ENCODE measurements at places on chromosomes 6 and 20.

DNA sequence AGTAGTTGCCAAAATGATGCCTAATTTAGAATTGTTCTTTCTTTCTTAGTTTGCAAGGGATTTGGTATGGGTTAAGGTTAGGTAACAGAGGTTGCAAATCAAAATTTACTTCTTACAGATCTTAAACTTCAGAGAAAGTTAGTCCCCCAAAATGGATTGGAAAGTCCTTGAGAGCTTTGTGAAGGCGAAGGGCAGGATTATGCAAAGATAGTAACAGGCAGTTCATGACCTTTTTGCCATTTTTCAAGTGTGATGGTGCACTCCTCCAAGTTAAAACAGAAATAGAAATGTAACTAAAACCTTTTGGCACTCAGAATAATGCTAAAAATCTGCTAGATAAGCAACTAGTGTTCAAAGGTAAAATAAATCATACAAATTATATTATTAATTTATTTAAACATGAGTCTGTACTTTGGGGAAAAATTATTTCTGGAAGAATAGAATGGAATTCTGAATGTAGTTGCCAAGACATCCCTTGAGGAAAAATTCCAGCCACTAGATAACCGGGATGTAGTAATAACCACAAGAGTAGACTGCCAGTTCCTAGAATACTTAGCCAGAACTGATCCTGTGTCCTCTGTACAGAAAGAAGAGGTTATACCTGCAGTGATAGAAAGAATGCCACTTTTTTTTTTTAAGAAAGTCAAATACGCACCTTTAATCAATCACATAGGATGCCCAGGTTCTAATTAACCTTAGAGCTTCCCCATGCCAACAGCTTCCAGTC lies 31.8 kb upstream of the DAAM2 start:
- DNase-seq, result no peak

- peak; percentile 11 for DNase-seq
Observed at GRCh38 chr6:28336284-28337120, 554 bp upstream of the ZSCAN31 start.

GRCh38 chr6:20415712-20416454 lies 14.2 kb downstream of the E2F3 start:
- no peak for DNase-seq

DNA sequence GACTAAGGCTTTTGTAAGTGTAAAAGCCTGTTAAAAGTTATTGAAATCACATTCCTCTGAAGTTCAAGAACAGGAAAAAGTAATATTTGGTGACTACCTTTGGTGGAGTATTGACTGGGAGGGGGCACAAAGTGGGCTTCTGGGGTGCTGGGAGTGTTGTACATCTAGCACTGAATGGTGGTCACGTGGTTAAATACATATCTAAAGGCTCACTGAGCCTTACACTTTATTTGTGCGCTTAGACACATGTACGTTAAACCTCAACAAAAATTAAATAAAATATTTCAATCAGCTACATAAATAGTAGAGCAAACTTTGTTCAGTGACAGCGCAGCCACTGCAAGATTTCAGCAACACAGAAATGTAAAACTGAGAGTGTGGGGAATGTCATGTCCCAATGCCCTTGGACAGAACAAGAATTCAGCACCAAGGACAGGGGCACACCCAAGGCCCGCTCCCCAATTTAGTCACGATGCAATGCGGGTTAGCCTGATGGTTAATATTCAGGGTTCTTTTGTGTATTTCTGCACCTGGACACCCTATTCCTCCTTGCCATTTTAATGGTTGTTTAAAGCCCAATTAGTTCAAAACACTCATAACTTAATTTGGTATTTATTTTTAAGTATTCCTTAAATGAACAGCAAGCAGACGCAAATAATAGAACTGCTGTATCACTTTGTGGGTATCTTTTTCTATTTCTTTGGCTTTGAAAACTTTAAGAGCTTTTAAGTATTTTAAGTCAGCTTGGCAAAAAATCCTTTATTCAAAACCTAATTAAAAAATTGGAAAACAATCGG lies 37.4 kb downstream of the ANGPT4 start:
- peak; percentile 12 for DNase-seq

- no peak for DNase-seq
Observed at GRCh38 chr6:146545581-146545980, 1.9 kb downstream of the RAB32 start.

DNA sequence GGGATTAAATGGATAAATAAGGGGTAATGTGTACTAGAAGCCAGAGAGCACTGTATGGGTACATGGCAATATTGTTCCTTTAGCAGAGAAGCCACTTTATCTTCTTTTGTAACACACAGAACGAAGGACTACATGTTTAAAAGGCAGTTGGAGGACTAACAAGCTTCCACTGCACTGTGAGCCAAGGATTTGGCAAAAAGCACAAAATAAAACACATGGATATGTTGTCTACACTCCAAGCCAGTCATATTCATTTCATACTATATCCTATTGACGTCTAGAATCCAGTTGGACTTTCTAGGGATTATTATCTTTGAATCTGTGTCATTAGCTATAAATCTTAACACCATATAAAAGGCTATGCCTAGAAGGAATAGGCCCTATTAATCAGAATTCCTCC lies 3.0 kb downstream of the SLC18B1 start:
- DNase-seq, result no peak

- peak; percentile 58 for DNase-seq
Observed at GRCh38 chr20:33791959-33792597, 19.1 kb upstream of the CHMP4B start.

- DNase-seq, result no peak
Observed at GRCh38 chr6:38755874-38756273, 40.8 kb downstream of the DNAH8 start.

GRCh38 chr6:163415620-163416556 lies 1.4 kb downstream of the QKI start:
- peak; percentile 37 for DNase-seq

DNA sequence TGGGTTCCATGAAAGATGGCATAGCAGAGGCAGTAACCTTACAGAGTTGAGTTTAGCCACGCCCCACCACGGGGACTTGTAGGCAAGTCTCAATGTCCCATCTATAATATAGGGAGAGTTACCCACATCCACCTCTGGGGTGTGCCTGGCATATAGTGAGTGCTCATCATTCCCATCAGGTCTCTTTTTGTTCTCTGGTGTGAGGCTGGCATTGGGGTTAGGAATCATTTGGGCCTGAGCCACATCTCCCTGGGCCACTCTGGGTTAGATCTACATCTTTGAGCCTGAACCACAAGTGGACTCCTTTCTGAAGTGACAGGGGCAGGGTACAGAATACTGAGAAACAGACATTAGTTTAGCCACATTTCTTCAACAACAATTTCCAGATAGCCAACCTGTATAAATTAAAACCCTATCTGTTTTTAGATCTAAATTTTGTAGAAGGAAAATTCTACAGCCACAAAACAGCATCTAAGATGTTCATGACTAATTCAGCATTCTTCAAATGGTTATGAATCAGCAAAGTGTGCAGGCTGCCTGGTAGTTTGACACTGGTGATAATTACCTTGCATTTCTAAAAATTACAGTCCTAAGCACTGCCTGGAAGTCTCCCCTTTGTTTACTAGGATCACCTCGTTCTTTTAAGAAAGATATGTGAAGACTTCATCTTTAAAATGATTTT lies 20.1 kb downstream of the RNF24 start:
- no peak for DNase-seq

DNA sequence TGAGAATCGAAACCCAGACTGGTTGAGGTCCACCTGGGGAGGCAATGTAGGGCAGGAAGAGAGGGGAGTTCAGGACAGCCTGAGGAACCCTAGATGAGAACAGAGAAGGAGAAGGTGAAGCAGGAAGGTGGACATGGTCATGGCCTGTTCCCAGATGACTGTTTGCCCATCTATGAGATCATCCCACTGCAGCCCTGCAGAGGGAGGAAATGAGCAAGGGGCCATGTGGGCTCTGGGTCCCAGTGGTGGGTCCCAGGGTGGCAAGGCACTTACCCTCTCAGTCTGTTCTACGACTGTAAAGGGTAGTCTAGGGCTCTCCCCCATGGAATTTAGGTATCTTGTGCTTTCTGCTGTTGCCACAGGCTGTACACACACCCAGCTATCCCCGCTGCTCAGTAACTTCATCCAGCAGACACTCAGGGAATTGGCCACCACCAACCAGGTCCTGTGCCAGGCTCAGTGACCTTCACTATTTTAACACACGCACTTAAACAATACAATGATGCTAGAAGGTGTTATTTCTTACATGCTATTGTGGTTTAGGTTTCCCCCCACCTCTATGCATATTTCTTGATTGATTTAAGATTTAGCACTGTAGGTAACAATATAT lies 89.8 kb downstream of the TOX2 start:
- no peak for DNase-seq

GRCh38 chr6:134307870-134308269 lies 10.0 kb downstream of the SGK1 start:
- no peak for DNase-seq

DNA sequence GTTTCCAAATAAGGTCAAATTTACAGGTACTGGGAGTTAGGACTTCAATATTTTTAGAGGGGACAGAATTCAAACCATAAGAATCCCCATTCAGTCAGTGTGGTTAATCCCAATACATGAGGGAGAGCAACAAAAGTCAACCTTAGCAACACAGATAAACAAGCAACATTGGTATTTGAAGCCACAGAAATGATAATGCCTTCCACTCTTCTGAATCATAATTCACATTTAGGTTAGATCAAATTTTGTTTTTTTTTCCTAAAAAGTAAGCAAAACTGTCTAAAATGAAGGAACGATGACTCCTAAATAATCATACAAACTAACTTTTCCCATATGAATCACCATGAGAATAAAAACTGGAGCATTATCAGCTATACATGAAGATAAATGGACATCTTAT lies 246.0 kb upstream of the TENT5A start:
- DNase-seq, result no peak

DNA sequence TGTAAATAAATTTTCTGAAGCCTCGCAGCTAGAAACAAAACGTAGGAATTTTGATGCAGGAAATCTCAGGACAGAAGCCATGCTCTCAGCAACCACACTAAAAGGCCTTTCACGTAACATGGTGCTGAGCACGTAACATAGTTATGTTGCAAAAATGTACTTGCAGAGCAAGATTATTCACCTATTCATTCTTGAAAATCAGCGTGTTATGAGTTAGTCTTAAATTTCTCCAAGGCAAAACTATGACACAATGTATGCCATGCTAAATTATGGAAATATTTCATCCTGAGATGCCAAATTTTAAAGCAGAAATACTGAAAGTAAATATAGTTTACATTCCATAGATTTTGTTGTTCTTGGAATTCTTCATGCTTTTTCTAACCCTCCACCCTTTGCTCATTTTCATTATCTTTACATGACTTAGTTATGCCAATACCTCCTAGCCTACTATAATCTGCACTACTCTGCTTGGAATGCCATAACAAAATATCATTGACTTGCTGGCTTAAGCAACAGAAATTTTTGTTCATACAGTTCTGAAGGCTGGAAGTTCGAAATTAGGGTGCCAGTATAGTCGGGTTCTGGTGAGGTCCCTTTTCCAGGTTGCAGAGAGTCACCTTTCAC lies 179.8 kb upstream of the BMP5 start:
- no peak for DNase-seq

GRCh38 chr20:57061051-57061900 lies 205.2 kb downstream of the BMP7 start:
- DNase-seq, result no peak

- no peak for DNase-seq
Observed at GRCh38 chr6:50711686-50712085, 1.6 kb upstream of the TFAP2D start.

GRCh38 chr6:43985329-43985728 lies 141.9 kb downstream of the MRPL14 start:
- no peak for DNase-seq

DNA sequence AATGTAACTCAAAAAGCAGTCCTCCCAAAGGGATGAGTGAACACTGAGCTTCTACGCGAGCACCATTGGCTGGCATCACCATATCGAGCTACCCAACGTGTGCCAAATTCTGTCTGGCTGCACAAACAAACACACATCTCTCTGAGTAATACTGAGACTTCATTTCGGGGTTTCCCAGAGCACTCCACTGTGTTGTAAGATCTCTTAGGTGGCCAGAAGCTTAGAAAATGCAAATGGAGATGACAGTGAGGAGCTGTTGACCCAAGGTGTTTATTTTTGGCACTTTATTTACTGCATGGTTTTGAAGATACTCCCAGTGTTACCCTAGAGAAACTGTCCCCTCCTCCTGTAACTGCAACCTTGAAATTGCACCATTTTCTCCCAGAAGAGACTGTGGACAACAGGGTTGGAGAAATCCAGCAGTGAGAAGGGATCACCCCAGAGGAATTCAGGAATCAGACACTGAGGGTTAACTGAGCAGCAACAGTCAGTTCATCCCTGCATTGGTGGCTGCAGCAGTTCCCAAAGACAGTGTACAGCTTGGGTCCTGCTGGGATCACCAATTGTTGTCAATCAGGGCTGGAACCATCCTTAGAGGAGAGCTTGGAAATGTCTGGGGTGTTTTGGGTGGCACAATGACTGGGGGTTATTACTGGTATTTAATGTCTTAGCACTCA lies 1.0 kb upstream of the RIPOR2 start:
- peak; percentile 65 for DNase-seq

GRCh38 chr6:146560607-146561006 lies 17.0 kb downstream of the RAB32 start:
- no peak for DNase-seq
